AG08396 (cell line): ENCODE measurements at places on chromosomes 3 and 15.
A peak's percentile ranks its signal among the peaks of the same experiment; 100 is the strongest.

- no peak for DNase-seq
Observed at GRCh38 chr15:100895721-100896120, 16.1 kb downstream of the ALDH1A3 start.

GRCh38 chr15:52257734-52258062 is 37.9 kb downstream of the MYO5C start:
- DNase-seq: no peak

- peak; percentile 8 for DNase-seq
Observed at GRCh38 chr3:140206196-140207040, 271.4 kb downstream of the CLSTN2 start.

GRCh38 chr15:56248311-56248992 is 4.8 kb upstream of the RFX7 start:
- DNase-seq: no peak

GRCh38 chr3:124032311-124032880 is 40.5 kb upstream of the ROPN1 start:
- DNase-seq: peak; percentile 28

DNA sequence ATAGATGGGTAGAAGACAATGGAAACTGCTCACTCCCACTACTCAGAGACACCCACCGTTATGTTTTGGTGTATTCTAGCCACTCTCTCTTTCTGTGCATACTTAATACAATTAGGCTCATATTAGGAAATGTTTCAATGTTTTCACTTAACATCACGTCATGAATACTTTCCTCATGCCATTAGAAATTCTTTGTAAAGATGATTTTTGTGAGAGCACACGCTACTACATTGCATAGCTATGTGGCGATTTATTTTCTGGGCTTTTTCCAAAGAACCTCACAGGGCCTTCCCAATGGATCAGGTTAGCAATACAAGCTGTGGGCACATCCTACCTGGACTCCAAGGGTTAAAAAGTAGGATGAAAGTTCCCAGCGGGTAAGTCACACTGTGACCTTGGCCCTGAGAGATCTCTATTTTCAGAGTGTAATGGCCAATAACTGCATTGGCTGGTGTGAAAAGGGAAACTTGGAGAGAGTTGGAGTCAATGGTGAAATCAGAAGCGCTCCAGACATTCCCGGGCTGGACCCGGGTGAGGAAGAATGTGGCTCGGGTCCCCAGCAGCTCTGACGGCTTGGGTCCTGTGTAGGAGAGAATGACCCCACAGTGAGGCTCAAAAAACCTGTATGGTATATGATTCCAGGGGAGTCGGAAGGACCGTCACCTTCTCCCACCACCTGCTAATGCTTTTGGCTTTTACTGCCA is 25.8 kb upstream of the TGM5 start:
- peak; percentile 61 for DNase-seq

- DNase-seq: no peak
Observed at GRCh38 chr15:80184554-80184953, 31.8 kb downstream of the FAH start.

- DNase-seq: no peak
Observed at GRCh38 chr3:58184982-58185360, 25.8 kb downstream of the DNASE1L3 start.

- DNase-seq: no peak
Observed at GRCh38 chr3:47804577-47804976, 1.6 kb downstream of the DHX30 start.
